SK-N-SH (cell line): ENCODE measurements at places on chromosomes 2 and 18. TPM values are rescaled to one million over a fixed set of nuclear protein-coding genes. Genes with fewer than 3 reads are reported as not detected.
A peak's percentile ranks its signal among the peaks of the same experiment; 100 is the strongest.

DNA sequence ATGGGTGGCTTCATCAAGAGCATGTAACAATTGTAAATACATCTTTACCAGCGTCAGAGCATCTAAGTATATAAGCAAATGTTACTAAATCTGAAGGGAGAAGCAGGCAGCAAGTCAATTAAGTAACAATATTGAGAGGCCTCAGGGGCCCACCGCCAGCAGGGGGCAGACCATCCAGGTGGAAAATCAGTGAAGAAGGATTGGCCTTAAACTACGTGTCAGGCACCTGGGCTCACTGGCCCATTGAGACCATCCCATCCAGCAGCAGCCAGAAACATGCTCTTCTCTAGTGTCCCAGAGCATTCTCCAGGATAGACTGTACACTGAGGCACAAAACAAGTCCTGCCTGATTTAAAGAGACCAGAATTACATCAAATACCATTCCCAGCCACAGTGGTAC, 96.2 kb upstream of the SNTG2 start:
- DNase-seq = no peak

DNA sequence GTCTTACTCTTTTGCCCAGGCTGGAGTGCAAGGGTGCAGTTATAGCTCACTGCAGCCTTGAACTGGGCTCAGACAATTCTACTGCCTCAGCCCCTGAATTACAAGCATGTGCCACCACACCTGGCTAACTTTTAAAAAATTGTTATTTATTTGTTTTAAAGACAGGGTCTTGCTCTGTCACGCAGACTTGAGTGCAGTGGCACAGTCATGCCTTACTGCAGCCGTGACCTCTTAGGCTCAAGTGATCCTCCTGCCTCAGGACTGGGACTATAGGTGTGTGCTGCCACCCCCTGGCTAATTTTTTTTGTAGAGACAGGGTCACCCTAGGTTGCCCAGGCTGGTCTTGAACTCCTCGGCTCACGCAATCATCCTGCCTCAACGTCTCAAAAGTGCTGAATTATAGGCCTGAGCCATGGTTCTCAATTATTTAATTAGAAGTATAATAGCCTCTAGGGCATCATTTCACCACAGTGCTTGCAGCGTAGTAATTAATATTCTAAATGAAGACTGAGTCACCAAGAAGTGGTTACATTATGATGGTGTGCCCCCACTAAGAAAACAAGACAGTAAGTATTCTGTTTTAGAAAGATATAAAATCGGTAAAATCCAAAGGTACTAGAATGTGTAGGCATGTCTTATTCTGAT, 69.6 kb downstream of the EML4 start:
- no peak for DNase-seq

DNA sequence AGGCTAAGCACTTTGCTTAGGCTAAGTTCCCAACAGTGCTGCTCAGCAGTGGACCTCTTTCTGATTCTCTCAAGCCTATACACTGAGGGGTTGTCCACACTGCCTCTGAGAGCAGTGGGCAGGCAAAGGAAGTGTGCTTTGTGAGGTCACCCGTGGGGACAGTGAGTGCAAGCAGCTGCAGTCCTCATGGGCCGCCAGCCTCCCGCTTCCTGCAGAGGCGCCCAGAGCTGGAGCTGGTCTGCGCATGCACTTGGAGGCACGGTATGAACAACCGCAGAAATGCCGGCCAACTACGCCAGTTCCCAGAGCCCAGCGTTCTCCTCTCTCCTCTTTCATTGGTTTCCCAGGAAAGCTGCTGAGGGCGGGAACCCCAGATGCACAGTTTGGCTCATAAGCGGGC, 149.5 kb upstream of the DLX2 start:
- no peak for DNase-seq

GRCh38 chr2:220499225-220499624, 871.8 kb downstream of the SLC4A3 start:
- DNase-seq = no peak

DNA sequence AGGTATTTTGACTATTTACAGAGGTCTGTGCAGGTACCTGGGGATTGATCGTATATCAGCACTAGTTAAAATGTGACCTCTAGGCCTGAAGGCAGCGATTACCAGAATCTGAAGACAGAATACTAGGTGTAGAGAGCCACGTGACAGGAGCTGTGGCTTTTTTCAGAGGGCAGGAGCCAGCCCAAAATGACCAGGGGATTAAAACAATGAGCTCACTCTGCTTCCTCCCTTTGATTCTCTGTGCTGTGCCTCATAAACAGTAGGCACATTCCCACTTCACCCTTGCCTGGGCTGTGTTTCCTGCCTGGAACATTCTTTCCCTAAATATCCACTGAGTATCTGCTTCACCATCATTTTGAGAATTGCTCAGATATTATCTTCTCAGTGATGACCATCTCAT, 15.2 kb downstream of the ITGAV start:
- DNase-seq = no peak

DNA sequence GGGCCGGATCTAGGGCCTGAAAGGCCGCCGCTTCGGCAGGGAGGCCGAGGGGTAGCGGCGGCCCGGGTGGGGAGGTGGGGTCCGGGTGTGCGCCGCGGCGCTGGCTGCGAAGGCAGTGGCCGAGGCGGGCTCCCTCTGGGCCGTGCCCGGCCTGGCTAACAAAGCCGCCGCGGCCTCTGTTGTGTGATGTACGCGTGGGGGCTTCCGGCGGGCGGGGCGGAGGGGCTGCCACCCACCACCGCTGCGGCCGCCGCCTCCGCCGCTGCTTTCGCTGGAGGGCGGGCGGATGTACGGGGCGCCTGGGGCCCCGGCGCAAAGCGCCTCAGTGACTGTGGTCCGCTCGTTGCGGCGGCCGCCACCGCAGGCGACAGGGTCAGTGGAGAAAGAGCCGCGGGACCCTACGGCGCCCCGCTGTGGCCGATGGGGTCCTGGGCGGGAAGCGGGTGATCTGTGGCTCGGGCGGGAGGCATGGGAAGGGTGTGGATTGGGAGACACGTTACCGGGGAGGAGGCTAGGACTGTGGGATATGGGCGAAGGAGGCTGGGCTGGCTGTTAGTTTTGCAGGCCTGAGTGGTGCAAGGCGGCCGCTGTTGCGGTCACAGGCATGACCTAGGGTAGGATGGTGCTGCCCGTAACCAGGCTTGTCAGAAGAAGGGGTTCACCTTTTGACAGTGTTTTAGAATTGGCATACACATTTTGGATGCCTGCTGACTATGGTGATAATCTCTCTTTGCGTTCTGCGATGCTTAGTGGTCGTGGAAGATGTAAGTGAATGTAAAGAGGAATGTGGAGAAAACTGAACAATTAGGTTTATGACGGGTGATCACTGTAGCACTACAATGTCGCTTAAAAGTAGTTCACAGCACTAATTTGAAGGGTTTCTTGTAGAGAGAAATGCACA, 662 bp downstream of the BZW1 start:
- DNase-seq = peak; percentile 82

DNA sequence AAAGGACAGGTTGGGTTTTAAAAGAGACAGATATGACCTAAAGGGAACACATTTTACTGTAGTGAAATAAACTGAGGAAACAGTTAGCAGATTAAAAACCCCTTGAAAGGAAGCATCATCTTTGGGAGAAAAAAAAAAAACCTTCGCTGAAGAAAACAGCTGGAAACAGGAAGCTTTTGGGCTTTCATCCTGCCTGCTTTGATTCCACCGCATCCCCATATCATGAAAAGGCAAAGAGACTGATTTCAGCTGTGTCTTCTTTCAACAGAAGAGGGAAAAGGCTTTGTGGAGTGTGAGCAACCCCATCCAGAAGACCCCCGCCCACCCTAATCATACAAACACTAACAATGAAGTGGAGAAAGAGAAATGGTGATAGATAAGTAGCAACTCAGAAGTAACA, 86.4 kb downstream of the TCF4 start:
- no peak for DNase-seq

DNA sequence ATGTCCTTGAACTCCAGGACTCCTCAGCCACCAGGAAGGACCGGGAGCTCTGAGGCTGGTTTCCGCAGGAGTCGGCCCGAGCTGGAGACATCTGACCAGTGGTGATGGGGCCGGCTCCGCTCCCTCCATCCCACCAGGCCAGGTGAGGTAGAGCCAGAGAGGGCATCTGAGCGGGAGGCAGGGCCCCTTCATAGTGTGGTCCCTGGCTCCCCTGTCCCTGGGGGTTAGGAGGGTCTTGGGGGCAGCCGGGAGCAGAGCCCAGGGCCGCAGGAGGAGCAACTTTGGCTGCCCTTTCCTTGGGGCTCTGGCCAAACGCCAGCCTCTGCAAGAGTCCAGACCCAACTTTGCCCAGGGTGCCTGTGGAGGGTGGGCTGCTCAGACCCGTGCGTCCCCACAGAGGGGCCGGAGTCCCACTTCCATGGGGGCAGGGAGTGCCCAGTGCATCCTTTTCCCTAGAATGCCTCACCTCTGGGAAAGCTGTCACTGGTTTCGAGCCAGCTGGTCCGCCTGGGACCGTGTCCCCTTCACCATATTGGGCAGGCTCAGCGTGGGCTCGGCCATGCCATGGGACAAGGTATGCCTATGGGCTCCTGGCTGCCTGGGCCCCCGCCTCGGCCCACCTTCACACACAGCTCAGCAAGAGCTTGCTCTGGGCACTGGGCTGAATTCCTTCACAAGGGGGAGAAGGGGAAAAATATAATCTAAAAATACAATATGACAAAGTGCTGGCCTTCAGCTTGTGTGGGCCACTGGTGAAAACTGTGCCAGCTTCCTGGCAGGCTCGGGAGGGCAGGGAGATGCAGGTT, 148.6 kb downstream of the TWIST2 start:
- peak; percentile 5 for DNase-seq

DNA sequence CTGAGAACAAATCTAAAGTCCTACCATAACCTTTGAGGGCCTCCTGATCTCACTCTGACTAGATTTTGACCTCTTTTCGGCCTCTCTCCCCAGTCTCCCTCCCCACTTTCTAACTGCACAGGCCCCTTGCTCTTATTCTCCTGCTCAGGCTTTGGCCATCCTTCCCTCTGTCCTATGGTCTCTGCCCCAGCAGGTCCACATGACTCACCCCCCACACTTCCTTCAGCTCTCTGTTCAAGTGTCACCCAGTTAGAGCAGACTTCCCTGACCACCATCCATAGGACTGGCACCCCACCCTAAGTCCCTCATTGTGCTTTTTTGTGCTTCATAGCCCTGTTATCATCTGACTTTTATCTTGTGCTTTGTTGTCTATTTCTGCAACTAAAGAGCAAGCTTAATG, 41.2 kb upstream of the NT5C1B start:
- DNase-seq = no peak

- DNase-seq = no peak
Observed at GRCh38 chr2:47771211-47771610, 11.7 kb upstream of the MSH6 start.

ASXL3 gene
- polyA plus RNA-seq = 0.03 TPM in 1 of 2 replicates, not detected in the other

KCNG2 gene
- not detected in 2 replicates for polyA plus RNA-seq
